ENCODE measurements at places on chromosomes 13 and 19. TPM values are rescaled to one million over a fixed set of nuclear protein-coding genes. Genes with fewer than 3 reads are reported as not detected.
A peak's percentile ranks its signal among the peaks of the same experiment; 100 is the strongest.

GRCh38 chr13:96762876-96763275 is 231.4 kb downstream of the OXGR1 start:
- DNase-seq: no peak

DNA sequence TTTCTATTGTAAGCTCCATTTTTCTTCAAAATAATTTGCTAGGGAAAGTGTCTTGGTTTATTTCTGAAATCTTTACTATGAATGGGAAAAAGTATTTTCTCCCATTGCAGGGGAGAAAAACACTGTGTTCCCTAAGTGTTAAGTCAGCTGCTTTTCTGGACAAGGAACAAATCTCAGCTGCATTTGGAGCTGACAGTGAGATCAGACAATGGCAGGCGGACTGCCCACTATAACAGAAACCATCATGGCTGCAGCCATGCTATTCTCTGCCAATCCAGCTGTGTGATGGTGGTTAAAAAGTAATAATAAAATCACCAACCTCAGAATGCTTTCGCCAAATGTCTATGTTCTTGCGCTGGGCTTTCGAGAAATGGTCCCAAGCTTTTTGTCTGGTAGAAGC is 302.7 kb downstream of the DNAJC15 start:
- no peak for DNase-seq

DNA sequence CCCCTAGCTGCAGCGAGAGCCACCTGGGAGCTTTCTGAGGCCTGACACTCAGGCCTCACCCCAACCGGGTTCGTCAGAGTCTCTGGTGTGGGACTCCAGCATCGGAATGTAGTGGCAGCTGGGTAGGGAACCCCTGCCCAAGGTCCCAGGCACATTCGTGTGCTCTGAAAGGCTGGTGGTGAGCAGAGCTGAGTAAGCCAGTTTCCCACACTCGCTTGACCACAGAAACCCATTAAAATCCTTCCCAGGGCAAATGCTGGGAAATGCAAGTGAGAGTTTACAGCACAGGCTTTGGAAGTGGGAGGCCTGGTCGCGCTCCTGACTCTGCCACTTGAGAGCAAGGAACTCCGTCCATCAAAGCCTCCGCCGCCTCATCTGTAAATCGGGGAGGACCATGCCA is 4.2 kb downstream of the TRAPPC6A start:
- DNase-seq: peak; percentile 26

GRCh38 chr13:50518131-50518530 is 325.4 kb downstream of the DLEU7 start:
- no peak for DNase-seq

DNA sequence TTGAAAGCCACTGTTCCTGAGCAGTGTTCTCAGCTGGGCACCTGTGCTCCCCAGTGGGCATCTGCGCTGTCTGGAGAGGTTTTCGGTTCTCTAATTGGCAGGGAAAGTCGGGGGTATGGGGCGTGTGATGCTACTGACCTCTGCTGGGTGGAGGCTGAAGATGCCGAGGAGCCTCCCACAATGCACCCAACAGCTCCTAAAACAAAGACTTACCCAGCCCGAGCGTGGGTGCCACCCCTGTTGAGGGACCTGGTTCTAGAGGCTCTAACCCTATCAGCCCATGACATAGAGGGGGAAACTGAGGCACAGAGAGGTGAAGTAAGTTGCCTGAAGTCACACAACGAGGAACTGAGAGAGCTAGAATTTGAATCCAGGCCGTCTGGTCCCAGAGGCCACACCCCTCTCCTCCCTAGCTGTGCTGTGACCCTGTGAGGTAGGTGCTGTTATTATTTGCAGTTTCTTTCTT is 2.3 kb downstream of the SPACA4 start:
- DNase-seq: peak; percentile 39

GRCh38 chr13:37613236-37613635 is 14.7 kb upstream of the POSTN start:
- DNase-seq: no peak

- DNase-seq: no peak
Measured at GRCh38 chr19:42155796-42156195, 23.6 kb upstream of the POU2F2 start.

Gene ZNF823
- 6.9 TPM for total RNA-seq

All from A172 (cell line).